ENCODE measurements at places on chromosomes 13 and 19. TPM values are rescaled to one million over a fixed set of nuclear protein-coding genes. Genes with fewer than 3 reads are reported as not detected.

Gene FAM83E
- total RNA-seq, result not detected

Gene SYNGR4
- total RNA-seq, result not detected

Gene SERPINE3
- not detected for total RNA-seq

Gene ZNF256
- 0.29 TPM for total RNA-seq

Gene ZNF610
- total RNA-seq, result 1.2 TPM

Gene ERF
- total RNA-seq, result 34.0 TPM

Gene ZNF296
- not detected for total RNA-seq

Gene SMG9
- 12.4 TPM for total RNA-seq
